ENCODE measurements at places on chromosomes 2 and 18.

GRCh38 chr2:181218401-181218821 is 238.0 kb downstream of the UBE2E3 start:
- no peak for DNase-seq

GRCh38 chr2:178241844-178242551 is 47.7 kb downstream of the OSBPL6 start:
- no peak for DNase-seq

DNA sequence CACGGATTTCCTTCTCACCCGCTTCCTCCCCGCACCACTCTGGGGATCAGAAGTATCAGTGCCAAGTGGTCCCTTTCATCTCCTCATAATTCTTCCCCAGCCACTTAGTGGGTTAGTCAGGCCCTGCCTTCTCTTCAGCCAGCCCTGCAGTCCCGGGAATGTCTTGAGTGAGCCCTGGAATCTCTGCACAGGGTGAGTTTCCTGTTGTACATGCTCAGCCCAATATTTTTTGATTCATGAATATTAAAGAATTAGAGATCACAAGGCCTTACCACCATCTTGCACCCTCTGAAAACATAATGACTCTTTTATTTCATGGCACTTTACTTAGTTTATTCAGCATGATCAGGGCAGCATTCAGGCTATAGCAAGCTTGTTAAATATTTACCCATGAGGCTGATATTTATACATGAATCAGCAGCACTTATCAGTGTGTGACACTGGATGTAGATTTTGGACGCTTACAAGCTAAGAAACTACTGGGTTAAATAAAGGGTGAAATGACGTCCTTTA is 159.4 kb upstream of the FOSL2 start:
- no peak for DNase-seq

DNA sequence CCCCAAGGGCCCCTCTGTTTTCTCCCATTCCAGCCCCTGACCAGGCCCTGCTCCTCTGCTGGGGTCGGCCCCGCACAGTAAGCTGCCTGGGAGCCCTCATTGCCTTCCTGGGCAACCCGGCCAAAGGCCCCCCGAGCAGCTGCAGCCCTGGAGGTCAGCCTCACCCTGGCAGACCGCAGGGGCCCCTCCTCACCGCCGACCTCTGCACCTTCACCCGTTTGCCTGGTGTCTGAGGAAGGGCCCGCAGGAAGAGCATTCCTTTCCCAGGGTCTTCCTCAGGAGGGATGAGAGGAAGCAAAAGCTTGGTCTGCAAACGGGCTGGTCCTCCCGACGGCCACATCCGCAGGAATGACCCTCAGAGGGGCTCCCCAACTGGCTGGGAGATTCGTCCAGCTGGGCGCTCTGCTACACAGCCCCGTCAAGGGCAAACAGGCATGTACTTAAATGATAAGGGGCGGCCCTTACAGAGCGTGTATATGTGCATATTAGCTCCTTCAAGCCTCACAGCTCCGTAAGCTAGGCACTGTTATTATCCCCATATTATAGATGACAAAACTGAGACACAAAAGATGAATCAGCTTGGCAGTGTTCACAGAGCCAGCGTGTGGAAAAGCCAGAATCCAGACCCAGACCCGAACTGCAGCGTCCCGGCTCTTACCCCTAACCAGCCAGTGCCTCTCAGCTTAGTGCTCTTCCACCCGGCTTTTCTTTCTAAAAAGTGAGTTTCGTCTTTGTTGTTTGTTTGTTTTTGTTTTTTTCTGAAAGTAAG is 52.8 kb downstream of the SLC4A1AP start:
- no peak for DNase-seq

GRCh38 chr2:163252199-163252598 is 413.6 kb upstream of the KCNH7 start:
- no peak for DNase-seq

GRCh38 chr2:114261366-114261765 is 181.1 kb upstream of the DPP10 start:
- no peak for DNase-seq

- DNase-seq, result no peak
Observed at GRCh38 chr18:74654638-74655037, 57.0 kb downstream of the ZNF407 start.

Measured in stimulated activated CD4-positive, alpha-beta T cell treated with anti-CD3 and anti-CD28 coated beads, TNF-alpha, amount 100 ng/mL, for 1 hour (primary cell).